ENCODE measurements at places on chromosomes 4 and X.

DNA sequence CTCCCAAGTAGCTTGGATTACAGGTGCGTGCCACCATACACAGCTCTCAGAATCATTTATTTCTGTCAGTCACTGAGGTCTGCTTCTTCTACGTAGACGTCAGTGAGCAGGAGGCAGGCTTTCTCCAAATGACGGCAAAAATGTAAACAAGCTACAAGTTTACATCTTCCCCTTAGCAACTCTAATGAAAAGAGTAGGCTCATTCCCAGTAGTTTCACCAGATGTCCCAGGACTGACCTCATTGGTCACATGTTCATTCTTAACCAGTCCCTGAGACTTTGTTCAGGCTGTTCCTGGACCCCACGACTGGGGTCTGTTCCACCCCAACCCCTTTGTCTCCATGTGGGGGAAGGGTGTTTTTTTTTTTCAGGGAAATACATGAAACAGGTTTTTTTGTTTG, 67.1 kb downstream of the TENM3 start:
- no peak for DNase-seq

- no peak for DNase-seq
These were observed 556.0 kb downstream of the TRIML1 start for GRCh38 chr4:188695261-188695660.

GRCh38 chrX:33336783-33337182, 125.4 kb upstream of the DMD start:
- no peak for DNase-seq

- DNase-seq: no peak
These were observed 50.3 kb downstream of the FTHL17 start for GRCh38 chrX:31021537-31021936.

DNA sequence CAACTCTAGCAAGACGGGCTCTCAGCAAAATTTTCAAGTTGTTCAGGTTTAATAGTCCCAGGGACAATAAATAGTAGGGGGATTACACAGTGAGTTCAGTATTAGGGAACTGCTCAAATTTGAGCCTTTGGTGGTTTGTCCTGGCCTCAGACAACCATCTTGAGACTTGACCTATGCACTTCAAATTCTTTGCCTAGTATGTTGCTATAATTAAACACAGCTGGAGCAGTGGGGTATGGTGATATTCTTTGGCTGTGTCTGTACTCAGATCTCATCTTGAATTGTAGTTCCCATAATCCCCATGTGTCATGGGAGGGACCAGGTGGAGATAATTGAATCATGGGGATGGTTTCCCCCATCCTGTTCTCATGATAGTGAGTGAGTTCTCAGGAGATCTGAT, 43.3 kb upstream of the TEX13A start:
- DNase-seq: no peak

- no peak for DNase-seq
These were observed 26.2 kb downstream of the SYAP1 start for GRCh38 chrX:16745659-16746058.

GRCh38 chr4:7845493-7846128, 94.0 kb downstream of the AFAP1 start:
- DNase-seq: no peak

DNA sequence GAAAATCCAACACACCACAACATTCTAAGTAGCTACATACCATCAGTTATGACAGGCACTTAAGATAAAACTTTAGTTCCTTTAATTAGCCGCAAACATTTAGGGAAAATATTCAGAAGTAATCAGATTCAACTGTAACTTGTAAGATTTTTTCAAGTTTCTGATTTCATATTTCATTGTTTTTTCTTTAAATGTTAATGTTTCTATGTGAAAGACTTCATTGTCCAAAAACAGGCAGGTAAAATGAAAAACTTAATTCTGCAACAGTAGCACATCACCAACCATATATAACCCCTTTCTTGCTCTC, 11.6 kb upstream of the ODAM start:
- DNase-seq: no peak

DNA sequence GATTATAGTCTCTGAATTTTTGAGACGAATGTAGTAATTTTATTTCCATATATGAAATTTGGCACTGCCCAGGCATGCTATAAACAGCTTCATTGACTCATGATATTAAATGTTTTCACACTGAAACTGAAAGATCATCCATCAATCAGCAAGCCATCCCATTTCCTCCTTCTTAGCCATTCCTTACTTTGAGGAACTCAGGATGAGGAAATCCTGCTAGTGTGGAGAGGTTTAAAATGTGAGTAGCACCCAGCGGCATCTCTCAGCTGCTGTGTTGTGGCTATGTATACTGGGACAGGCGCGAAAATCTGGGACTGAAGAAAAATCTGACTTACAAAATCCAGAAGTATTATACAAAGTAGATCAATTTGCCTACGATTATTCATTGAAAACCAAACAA, 52.1 kb downstream of the PTCHD1 start:
- no peak for DNase-seq

DNA sequence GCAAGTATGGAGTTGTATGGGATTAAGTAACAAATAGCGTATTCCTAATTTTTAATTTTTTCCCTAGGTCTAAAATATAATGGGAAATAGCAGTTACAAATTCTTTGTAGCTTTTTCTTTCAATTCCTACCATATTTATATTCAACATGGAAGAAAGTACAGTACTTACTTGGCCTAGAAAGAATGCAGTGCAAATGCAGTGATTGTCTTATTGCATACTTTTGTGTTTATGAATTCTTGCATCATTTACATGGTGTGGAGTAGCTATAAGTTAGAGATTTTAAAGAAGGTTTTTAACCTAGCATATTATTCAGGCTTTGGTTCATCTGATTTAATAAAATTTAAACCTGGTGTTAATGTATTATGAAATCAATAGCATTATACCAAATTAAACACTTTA, 263.3 kb downstream of the BMPR1B start:
- DNase-seq: no peak
